HS-27A (cell line): ENCODE measurements at places on chromosomes 5 and 9.

GRCh38 chr9:34072868-34073590, 24.3 kb upstream of the UBAP2 start:
- peak; percentile 31 for DNase-seq

DNA sequence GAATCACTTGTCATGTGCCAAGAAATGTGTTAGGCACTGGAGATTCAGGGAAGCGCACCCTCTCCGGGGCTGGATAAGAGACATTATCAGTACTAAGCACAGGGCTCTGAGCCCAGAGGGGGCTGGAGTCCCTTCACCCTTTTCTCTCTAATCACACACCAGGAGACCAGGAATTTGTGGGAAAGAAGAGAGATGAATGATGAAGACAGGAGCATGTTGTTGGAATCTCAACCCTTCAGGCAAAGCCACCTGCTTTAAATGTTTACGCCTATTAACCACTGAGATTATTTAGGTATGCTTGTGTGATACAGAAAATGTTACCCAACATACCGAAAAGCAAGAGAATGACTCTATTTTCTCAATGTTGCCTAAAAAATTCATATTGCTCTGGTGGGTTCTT, 119.8 kb downstream of the ENTREP1 start:
- DNase-seq, result no peak

DNA sequence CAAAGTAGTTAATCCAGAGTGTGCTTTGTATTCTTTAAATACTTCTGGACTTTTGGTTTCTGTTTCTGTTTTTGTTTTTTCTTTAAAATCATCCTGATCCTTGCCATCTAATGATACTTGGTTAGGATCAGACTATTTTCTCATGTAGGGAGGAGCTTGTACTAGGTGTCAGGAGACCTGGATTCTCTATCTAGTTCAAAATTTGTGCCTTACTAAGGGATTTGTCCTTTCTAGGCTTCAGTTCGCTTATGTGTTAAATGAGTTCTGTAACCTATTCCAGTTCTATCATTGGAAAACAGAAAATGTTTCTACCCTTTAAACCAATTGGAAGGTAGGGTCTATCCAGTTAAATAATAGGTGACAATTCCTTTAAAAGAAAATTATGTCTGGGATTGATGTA, 3.3 kb upstream of the MEF2C start:
- DNase-seq, result no peak

- no peak for DNase-seq
Observed at GRCh38 chr5:154652746-154653417, 102.3 kb upstream of the LARP1 start.

DNA sequence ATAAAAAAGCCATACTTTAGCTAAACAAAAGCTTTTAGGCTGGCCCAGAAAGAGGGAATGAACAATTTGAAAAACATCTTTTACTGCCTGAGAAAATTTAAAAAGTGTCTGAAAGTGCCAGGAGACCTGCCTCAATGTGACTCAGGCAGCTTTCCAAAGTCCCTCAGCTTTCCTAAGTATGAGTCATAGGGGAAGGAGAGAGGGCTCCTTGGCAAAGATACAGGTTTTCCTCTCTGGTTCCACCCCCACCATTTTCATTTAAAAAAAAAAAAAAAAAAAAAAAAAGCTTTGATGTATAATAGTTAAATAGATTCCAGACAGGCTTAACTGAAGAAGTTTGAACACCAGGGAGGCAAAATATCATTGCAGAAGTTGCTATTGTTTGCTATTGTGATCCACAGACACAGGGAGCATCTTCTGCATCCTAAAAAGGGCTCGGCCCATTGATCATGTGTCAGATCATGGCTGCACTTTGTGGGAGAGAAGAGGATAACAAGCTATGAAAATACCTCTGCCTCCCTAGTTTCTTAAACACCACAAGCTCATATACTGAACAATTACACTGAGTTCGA, 71.5 kb downstream of the MRPS27 start:
- peak; percentile 70 for DNase-seq

DNA sequence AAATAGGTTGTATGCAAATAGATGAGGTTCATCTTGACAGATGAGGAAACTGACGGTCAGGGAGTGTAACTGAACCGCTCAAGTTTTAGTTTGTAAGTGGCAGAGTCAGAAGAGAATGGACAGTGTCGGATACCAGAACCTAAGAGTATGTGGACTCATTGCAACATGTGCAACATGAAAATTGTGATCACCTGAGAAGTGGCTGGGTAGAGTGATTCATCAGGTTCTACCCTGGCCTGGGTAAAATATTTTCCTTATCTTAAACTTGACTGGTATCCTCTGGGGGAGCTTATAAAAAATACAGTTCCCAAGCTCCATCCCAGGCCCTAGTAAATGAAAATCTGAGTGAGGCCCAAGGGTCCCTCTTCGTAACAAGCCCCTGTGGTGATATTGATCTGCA, 35.2 kb upstream of the MIER3 start:
- no peak for DNase-seq

DNA sequence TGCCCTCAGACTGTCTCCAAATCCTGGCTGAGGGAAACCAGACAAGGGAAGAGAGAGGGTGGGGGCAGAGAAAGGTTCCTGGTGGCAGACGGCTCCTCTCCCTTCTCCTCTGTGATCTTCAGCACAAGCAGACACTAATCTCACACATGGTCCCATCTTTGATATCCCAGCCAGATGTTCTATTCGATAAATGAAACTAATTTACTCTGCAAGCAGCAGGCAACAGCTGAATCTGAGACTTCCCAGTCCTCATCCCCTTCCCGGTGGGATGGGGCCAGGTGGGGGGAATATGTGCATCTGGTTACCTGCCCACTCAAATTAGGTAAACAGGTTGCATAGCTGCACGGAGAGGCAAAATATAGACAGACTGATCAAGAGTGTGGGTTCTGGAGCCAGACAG, 208.9 kb upstream of the PANK3 start:
- no peak for DNase-seq

DNA sequence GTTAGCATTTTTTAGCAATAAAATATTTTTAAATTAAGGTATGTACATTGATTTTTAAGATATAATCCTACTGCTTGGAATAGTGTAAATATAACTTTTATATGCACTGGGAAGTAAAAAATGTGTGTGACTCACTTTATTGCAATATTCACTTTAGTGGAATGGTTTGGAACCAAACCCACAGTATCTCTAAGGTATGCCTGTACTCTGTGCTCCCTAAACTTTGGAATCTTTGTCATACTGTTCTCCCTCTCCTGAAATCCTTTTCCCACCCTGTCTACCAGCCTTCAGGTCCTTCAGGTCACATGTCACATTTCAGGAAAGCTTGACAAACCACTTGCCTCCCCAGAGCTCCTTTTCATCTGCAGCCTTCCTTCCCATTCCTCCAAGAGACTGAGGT, 308.7 kb downstream of the SPOCK1 start:
- DNase-seq, result no peak

DNA sequence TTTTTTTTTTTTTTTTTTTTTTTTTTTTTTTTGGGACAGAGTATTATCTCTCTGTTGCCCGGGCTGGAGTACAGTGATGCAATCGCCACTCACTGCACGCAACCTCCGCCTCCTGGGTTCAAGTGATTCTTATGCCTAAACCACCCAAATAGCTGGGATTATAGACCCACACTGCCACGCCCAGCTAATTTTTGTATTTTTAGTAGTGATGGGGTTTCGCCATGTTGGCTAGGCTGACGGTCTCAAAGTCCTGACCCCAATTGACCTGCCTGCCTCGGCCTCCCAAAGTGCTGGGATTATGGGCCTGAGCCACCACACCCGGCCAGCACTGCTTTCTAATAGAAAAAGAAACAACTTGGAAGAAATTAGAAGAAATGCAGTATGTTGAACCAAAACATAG, 39.2 kb downstream of the TTC1 start:
- no peak for DNase-seq

DNA sequence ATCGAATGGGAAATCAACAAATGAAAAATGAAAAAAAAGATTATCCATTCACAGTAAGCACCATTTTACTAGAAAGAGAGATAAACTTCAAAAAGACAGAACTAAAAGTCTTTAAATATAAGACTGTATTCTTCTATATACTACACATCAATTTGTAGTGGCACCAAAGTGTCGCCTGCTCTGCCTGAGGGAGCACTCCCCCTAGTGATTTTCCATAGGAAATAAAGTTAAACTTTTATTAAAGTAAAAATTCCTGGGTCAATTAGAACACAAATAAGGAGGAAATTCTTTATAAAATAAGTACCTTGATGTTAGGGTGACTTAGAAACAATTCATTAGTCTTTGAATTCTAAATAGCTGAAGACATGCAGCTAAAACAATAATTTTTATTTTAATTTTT, 9.7 kb downstream of the RAD1 start:
- DNase-seq, result no peak

GRCh38 chr5:116472274-116472673, 102.3 kb downstream of the SEMA6A start:
- no peak for DNase-seq

- no peak for DNase-seq
Observed at GRCh38 chr5:83441747-83442146, 29.8 kb upstream of the VCAN start.

GRCh38 chr5:147686421-147686820, 96.1 kb downstream of the JAKMIP2 start:
- no peak for DNase-seq

- DNase-seq, result no peak
Observed at GRCh38 chr5:41057231-41057630, 13.9 kb downstream of the MROH2B start.
